ENCODE measurements at places on chromosomes 3 and 15.

GRCh38 chr15:92091155-92091734, 237.7 kb downstream of the SLCO3A1 start:
- peak; percentile 24 for DNase-seq

DNA sequence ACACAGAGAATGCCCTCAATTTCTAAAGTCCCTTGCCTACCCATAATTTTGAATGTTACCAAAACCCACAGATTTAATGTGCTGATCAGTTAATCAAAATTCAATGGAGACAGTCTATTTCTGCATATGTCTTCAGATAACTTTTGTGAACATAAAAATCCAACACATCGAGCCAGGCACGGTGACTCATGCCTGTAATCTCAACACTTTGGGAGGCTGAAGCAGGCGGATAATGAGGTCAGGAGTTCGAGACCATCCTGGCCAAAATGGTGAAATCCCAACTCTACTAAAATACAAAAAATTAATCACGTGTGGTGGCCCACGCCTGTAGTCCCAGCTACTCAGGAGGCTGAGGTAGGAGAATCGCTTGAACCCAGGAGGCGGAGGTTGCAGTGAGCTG, 49.3 kb downstream of the PEAK1 start:
- no peak for DNase-seq

GRCh38 chr15:58703610-58704009, 45.9 kb downstream of the ADAM10 start:
- no peak for DNase-seq

DNA sequence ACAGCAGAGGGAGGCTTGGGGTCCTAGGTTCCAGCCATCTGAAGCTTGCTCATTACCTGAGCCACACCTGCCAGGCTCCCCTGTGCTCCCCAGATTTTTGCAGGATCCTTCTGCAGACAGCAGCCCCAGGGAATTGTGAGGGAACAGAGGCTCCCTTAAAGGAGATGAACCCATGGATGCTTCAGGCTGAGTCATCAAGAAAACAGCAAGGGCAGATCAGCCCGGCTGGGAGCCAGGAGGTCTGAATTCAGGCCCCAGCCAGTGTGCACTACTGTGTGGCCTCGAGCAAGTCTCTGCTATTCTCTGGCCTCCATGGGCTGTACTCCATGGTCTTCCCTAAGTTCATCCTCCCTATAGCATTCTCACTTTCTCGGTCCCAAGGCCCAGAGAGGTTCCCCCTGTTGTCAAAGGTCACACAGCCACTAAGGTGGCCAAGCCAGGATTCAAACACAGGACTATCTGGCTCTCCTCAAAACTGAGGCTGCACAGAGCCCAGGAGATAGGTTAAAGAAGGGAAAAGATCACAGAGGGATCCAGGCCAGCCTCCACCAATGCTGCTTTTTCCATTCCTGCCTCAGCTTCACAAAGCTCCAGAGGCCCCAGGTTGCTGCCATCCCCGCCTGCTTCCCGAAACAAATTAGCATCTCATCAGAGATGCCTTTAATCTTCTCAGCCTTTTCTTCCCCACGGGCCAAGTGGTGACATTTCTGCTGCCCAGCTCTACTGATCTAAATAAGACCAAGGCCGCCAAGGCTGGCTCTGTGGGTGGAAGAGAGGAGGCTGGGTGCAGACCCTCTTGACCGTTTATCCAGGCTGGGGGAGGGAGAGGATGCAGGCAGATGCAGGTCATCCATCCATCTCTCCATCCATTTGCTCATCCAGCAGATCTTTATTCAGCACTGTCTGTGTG, 21.2 kb upstream of the GRIP2 start:
- no peak for DNase-seq

- no peak for DNase-seq
Measured at GRCh38 chr3:167209011-167209410, 171.1 kb downstream of the ZBBX start.

GRCh38 chr3:34947834-34948233, 691.5 kb upstream of the ARPP21 start:
- DNase-seq = no peak

GRCh38 chr3:136805795-136806194, 13.1 kb upstream of the SLC35G2 start:
- DNase-seq = no peak

DNA sequence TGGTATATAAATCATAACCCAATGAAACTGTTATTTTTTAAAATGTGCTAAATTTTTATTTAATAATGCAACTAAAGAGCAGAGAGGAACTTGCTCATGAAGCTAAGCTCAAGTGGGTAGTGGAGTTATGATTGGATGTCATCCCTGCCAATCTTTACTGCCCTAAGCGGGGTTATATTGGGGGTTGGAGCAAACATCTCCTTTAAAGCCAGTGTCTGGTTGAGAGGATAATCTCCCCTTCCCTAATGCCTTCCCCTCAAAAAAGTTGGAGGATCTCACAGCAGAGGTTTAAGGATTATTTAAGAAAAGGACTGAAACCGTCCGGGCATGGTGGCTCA, 32.1 kb upstream of the CLASP2 start:
- DNase-seq = no peak

GRCh38 chr3:177835917-177836316, 638.6 kb upstream of the TBL1XR1 start:
- DNase-seq = no peak

- no peak for DNase-seq
Measured at GRCh38 chr3:147449669-147450068, 40.5 kb downstream of the ZIC1 start.

GRCh38 chr3:76646921-76647562, 392.9 kb upstream of the ROBO2 start:
- DNase-seq = no peak

GRCh38 chr15:81043281-81043934, 42.7 kb downstream of the TLNRD1 start:
- no peak for DNase-seq

DNA sequence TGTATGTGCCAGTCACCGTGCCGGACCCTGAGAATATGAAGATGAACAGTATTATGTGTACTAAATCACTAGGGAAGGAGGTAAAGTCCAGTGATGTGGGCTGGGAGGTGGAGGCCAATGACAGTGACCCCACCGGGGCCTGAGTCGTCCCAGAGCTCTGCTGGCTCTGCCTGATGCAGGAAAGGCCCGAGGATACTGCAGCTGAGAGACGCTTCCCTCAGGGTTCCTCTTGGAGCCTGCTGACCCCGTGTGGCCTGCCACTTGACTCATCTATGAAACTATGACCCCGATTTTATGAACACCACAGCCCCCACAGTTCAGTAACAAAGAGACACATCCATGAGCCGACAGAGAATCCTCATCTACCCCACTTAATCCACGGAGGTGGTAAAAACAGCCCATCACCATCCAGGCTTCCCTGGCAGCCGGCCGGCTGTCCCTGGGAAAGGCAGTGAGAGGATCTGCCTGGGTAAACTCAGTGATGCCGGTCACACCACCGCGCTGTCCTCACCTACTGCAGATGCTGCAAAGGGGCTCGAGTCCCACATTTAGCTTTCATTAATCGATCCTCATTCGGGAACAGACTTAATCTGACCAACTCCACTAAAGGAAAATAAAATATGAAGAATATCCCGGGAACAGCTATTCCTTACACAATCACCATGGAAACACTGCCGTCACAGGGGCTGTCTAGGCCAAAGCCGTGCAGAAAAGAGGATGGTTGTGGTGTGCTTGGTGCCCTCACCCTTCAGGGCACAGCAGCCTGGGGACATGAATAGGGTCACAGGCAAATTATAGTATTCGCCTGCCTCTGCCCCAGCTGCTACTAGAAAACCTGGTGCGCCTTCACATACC, 82.9 kb downstream of the ARRDC4 start:
- DNase-seq = no peak

GRCh38 chr3:123339302-123339701, 109.6 kb downstream of the ADCY5 start:
- DNase-seq = no peak

DNA sequence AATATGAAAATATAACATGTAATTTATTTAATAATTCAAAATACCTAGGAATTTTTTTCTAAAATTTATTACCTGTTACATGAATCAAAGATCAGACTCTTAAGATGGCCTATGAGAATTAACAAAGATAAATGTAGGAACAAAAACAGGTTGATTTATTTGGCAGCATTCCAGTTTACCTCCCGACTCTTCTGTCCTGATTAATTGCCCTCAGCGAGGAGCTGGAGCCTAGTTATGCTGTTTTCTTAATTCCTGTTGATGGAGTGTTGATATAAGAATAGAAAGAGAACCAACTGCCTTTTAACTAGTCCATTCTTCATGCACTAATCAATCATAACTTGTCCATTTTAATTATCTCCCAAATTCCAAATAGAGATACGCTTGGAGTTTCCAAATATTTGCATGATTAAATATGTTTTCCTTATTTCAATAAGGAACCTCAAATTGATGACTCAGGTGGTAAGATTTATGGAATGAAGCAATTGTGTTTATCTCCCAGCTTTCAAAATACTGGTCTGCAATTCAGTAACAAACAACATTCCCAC, 10.6 kb upstream of the CPB1 start:
- DNase-seq = no peak

DNA sequence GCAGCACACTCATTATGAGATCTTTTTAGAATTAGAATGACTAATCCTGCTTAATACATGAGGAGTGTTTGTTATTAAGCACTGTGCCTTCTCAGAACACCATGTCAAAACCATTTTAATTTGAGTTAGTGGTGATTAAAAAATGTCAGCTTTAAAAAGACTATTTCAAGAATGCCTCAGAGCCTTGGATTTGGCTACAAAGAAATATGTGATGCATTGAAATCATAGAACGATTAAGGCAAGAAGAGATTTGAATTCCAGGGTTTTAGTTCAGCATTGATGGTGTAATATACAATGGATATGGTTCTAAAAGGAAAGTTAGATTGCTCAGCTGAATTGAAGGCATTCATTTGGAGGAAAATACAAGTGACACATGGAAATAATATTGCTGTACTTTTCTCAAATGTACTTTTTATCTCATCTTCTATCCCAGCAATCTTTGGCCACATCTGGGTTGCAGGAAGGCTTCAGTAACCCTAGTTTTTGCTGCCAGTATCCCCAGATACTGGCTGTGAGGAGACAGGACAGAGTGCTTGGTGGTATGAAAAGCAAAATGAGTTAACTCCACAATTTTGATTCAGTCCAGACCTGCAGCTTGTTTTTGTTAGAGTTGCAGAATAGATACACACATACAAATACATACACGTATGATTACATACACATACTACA, 303.8 kb downstream of the CLSTN2 start:
- no peak for DNase-seq

- no peak for DNase-seq
Measured at GRCh38 chr15:68552344-68552743, 26.4 kb upstream of the CORO2B start.

- DNase-seq = peak; percentile 18
Measured at GRCh38 chr3:161104561-161105551, at the start of gene B3GALNT1. TSS of gene B3GALNT1 (minus strand) at chr3:161105349. CDS start at chr3:161086754, 18,595 bp downstream.

DNA sequence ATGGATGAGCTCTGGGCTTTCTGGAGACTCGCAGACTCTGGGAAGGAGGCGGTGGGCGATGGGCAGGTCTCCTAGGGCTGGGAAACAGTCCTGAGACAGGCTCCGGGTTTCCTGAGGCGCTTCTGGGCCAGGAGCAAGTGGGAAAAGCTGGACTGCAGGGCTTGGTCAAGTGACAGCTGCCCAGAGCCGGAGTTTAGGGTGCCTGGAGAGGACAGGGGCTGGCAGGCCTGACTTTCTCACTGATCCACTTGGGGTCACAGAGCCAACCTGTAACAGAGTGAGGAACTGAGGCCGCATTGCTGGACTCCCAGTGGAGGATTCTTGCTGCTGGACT, 107.9 kb downstream of the APBA2 start:
- DNase-seq = no peak

DNA sequence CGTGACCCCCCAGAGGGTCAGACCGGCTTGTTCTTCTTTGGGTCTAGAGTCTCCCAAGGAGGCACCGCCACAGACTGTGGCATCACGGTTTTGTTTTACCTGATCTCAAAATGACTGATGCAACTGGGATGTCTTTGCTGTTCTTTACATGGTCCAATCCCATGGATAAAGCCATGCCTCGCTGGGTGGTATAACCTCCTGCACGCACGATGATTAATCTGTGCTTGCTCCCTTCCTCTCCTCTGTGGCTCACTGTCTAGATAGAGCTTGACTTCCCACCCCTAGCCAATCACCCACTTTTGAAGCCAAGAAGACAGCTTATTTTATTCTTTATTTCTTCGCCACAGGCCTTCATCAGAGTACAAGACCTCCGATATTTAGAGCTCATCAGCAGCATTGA, 36.6 kb upstream of the RHO start:
- no peak for DNase-seq

- no peak for DNase-seq
Measured at GRCh38 chr3:49899815-49900214, 3.9 kb downstream of the MST1R start.

DNA sequence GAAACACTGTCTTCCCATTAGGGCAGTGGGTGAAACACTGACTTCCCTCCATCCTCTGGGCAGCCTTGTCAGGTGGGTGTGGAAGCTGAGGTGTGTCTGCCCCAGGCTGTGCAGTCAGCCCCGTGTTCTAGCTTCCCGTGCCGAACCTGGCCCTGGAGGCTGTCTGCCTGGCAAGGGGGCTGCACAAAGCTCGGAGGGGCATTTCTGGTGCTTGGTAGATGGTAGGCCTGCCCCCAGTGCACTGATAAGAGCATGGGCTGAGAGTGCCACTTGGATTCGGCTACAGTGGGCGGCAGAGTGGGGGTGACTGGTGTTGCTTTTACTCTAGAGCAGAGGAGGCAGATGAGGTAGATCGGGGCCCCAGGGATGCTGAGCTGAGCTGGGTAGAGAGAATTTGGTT, 21.3 kb downstream of the IGF1R start:
- DNase-seq = no peak

GRCh38 chr3:82129221-82129801, 367.9 kb upstream of the GBE1 start:
- DNase-seq = no peak

DNA sequence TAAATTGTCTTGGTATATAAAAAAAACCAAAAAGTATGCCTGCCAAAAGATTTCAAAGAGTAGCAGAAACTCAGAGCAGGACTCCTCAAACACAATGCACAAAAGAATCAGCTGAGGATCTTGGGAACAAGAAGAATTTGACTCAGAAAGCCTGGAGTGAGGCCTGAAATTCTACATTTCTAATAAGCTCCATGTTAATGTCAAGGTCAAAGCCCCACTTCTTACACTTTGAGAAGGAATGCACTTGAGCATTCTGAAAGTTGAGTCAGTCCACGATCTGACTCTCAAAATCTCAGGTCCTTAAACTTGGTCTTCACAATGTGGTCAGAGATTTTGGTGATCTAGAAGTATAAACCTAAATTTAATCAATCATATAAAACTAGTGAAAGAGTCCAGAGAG, 910.0 kb upstream of the GBE1 start:
- no peak for DNase-seq

DNA sequence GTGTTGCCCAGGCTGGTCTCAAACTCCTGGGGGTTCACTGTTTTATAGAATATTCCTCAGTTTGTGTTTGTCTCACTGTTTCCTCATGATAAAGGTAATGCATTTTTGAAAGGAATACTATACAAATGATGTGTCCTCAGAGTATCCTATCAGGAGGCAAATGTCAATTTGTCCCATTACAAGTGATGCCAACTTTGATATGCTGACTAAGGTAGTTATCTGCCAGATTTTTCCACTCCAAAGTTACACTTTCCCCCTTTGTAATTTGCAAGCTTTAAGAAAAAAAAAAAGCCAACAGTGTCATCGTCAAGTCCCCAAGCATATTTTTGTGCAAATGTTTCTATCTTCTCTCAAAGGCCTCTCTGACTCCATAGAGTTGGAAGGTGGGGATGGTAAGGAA, 9.0 kb downstream of the EIF5A2 start:
- DNase-seq = no peak
